ENCODE measurements at places on chromosomes 1 and 21. TPM values are rescaled to one million over a fixed set of nuclear protein-coding genes. Genes with fewer than 3 reads are reported as not detected.

The DMBX1 gene
- not detected for polyA plus RNA-seq

The PALMD gene
- polyA plus RNA-seq: 1.2 TPM

The C8A gene
- not detected for polyA plus RNA-seq

The FBXO2 gene
- not detected for polyA plus RNA-seq

The RLF gene
- polyA plus RNA-seq: 3.5 TPM

The CNR2 gene
- polyA plus RNA-seq: 4.2 TPM

The INPP5B gene
- 5.1 TPM for polyA plus RNA-seq

The FBLIM1 gene
- 107 TPM for polyA plus RNA-seq

The ERG gene
- 1.8 TPM for polyA plus RNA-seq

The EPS8L3 gene
- 84.4 TPM for polyA plus RNA-seq

The WDR3 gene
- 9.8 TPM for polyA plus RNA-seq

The ADAMTS1 gene
- polyA plus RNA-seq: 29.6 TPM

The HES4 gene
- polyA plus RNA-seq: 4.6 TPM

The KCNE2 gene
- 0.92 TPM for polyA plus RNA-seq

The DFFB gene
- 9.0 TPM for polyA plus RNA-seq

The C1orf87 gene
- polyA plus RNA-seq: not detected

The C21orf91 gene
- 2.8 TPM for polyA plus RNA-seq

The KCNH1 gene
- polyA plus RNA-seq: not detected

The RIPK4 gene
- polyA plus RNA-seq: 6.9 TPM

The CFHR3 gene
- not detected for polyA plus RNA-seq

The KIAA0319L gene
- polyA plus RNA-seq: 36.9 TPM

The TGFB2 gene
- 0.38 TPM for polyA plus RNA-seq

The ERVH48-1 gene
- polyA plus RNA-seq: not detected

The CD48 gene
- polyA plus RNA-seq: 15.6 TPM

The MTARC1 gene
- 31.4 TPM for polyA plus RNA-seq

The C1orf105 gene
- polyA plus RNA-seq: not detected

The ADAMTS4 gene
- 0.60 TPM for polyA plus RNA-seq

The SPRR2B gene
- polyA plus RNA-seq: not detected

The KRTAP19-3 gene
- polyA plus RNA-seq: not detected

The LRRC71 gene
- polyA plus RNA-seq: not detected

The RORC gene
- polyA plus RNA-seq: 10.4 TPM

The CASQ1 gene
- 0.60 TPM for polyA plus RNA-seq

The FAM78B gene
- polyA plus RNA-seq: 0.87 TPM

The HPDL gene
- polyA plus RNA-seq: 11.4 TPM

The GBP4 gene
- 3.0 TPM for polyA plus RNA-seq

The LCE3C gene
- polyA plus RNA-seq: not detected

The PDZK1IP1 gene
- 291 TPM for polyA plus RNA-seq

The RPL11 gene
- 2,325 TPM for polyA plus RNA-seq

The LENEP gene
- 0.39 TPM for polyA plus RNA-seq

The SPATA46 gene
- not detected for polyA plus RNA-seq

All from sigmoid colon (tissue), 7 donors.